Cortex of kidney (tissue), 1 donor: ENCODE measurements at places on chromosomes 2 and 18.

GRCh38 chr2:173991856-173992588 is 26.8 kb upstream of the SP3 start:
- no peak for DNase-seq

- DNase-seq = no peak
Observed at GRCh38 chr2:241268716-241269445, 46.6 kb downstream of the HDLBP start.

- DNase-seq = no peak
Observed at GRCh38 chr18:50611529-50611941, 51.6 kb downstream of the MAPK4 start.

DNA sequence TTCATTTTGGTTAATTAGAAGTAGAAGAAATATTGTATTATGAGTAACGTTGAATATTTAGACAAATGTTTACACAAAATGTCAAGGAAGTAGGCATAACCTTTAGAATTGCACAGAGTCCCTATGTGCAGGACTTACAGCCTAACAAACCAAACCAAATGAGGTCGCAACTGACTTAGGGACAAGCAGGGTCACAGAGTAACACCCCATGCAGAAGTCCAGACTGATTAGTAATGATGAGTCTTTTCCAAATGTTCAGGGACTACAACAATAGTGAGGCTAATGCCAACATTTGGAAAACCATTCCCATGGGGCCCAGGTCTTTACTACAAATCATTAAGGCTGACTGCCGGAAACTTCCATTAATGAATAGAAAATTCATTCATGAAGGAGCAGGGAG is 452.5 kb upstream of the CHAC2 start:
- no peak for DNase-seq

GRCh38 chr2:201904538-201905420 is 98.4 kb downstream of the CDK15 start:
- DNase-seq = no peak

GRCh38 chr2:37676274-37676673 is 4.8 kb upstream of the CDC42EP3 start:
- no peak for DNase-seq

DNA sequence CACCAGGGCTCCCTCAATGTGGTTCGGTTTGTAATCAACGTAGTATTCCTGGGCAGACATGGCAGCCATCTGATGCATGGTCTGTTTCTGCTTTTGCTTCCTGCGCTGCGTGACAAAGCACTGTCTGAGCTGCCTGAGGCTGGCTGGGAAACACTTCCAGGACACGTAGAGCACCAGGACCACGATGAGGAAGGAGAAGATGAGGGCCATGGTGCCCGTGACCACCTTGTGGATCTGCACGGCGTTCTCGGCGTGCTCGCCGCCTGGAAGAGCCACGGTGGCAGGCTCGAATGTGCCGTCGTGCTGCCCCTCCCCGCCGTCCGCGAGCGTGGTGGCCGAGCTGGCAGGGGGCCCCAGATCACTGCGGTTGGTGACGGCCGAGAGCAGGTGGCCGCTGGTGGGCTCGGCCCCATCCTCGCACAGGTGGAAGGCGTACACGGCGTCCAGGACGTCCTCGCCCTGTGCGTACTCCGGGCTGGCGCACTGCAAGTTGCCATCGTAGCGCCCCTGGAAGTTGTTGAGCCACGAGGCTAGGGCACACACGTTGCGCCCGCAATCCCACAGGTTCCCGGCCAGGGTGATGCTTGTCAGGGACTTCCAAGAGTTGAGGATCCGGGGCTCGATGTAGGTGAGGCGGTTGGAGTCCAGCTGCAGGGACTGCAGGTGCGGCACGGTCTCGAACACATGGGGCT is 2.1 kb downstream of the LRRTM1 start:
- no peak for DNase-seq

GRCh38 chr18:64017870-64018269 is 48.0 kb downstream of the SERPINB8 start:
- DNase-seq = no peak

- DNase-seq = no peak
Observed at GRCh38 chr2:12321886-12322285, 394.9 kb upstream of the TRIB2 start.

GRCh38 chr2:225013425-225014365 is 28.6 kb downstream of the DOCK10 start:
- DNase-seq = no peak

DNA sequence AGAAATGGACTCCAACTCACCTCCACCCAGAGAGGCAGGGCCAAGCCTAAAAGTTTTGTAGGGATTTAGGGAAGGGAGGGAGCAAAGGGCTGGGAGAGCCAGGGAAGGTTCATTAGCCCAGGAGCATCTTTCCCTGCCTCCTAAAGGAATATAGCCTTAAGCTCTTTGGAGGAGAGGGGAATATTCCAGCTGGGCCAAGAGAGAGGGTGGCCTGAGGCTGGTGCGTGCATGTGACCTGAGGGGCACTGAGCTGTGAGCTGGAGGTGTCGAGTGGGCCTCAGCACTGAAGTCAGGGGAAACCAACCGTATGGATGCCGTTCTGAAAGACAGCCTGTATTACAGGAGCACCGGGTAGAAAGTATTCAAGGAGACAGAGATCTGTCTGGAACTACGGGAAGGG is 112.6 kb downstream of the KLHL29 start:
- no peak for DNase-seq
